ENCODE measurements at places on chromosomes 6 and 20. TPM values are rescaled to one million over a fixed set of nuclear protein-coding genes. Genes with fewer than 3 reads are reported as not detected.

DNA sequence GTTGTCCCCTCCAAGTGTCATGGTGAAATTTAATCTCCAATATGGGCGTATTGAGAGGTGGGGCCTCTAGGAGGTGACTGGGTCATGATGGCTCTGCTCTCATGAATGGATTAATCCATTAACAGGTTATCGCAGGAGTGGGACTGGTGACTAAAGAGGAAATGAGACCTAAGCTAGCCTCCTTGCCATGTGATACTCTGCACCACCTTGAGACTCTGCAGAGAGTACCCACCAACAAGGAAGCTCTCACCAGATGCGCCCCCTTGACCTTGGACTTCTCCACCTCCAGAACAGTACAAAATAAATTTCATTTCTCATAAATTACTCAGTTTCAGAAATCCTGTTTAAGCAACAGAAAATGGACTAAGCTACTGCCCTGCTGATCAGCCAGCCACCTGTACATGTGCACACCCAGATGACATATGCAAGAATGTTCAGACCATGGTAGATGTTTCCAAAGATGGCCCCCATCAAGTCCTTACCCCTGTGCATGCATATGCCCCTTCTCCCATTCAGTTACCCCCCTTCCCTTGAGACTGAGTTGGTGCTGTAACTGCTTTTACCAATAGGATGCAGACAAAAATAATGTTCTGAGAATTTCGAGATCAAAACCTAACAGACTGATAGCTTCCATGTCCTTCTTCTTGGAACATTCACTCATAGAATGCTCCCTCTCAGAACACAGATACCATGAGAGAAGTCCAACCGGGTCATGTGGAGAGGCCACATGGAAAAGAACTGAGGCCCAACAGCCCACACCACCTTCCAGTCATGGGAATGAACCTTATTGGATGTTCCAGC, 28.4 kb downstream of the MAP3K5 start:
- DNase-seq, result no peak

OR12D3 gene
- not detected for total RNA-seq

CST4 gene
- total RNA-seq, result not detected

DEFB125 gene
- not detected for total RNA-seq

WFDC12 gene
- total RNA-seq, result not detected

DNA sequence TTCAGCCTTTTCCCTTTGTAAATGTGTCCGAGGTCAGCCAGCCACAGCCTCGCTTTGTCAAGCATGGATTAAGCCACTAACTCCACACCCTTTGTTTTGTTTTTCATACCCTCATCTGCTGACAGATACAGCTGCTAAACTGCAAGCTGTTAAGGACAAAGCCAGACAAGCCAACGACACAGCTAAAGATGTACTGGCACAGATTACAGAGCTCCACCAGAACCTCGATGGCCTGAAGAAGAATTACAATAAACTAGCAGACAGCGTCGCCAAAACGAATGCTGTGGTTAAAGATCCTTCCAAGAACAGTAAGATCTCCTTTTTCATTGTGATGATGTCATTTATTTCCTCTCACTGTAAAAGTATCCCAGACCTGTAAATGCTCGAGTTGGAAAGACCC, 269.3 kb downstream of the ARHGAP18 start:
- DNase-seq, result no peak

ELOVL4 gene
- total RNA-seq, result 5.8 TPM

HMGCLL1 gene
- not detected for total RNA-seq

GRCh38 chr6:111631018-111631417, 25.3 kb upstream of the TRAF3IP2 start:
- no peak for DNase-seq

GRCh38 chr6:111533087-111533784, 50.2 kb upstream of the REV3L start:
- no peak for DNase-seq

UNC5CL gene
- 2.3 TPM for total RNA-seq

Measured in stomach (tissue), 19 donors.